ENCODE measurements at places on chromosomes 3 and 15.

DNA sequence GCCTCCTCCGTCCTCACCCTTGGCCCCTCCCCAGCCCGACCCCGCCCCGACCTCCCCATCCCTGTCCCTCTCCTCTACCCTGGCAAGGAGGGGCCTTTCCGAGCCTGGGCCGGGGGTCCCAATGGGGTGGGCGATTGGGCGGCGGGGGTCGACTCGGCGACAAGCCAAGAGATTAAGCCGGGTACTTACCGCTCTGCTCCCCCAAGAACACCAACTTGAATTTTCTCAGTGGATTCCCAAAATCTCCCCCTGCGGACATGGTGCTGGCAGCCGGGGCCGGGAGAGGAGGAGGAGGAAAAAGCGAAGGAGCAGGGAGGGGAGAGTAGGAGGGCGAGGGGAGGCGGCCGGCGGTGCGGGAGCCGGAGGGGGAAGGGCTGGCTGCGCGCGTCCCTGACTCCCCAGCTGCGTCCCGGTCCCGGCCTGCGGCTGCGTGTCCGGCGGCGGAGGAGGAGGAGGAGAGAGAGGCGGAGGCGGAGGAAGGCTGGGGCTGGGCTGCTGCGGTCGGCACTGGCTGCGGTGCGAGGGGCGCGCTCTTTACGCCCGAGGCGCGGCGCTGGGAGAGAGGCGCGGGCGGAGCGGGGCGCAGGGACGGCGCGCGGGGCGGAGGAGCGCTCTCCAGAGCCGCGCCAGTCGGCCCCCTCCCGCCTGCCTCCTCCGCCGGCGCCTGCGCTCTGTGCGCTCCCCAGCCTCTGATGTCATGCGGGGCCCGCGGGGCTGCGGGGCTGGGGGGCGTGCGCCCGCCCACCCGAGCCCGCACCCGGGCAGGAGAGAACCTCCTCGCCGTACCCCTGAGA lies at the start of gene RAB6B:
RAB6B (minus strand) TSS at position 675 of the 794 bp plus-strand sequence; CDS start at position 259, 416 bp downstream.
- DNase-seq = no peak

DNA sequence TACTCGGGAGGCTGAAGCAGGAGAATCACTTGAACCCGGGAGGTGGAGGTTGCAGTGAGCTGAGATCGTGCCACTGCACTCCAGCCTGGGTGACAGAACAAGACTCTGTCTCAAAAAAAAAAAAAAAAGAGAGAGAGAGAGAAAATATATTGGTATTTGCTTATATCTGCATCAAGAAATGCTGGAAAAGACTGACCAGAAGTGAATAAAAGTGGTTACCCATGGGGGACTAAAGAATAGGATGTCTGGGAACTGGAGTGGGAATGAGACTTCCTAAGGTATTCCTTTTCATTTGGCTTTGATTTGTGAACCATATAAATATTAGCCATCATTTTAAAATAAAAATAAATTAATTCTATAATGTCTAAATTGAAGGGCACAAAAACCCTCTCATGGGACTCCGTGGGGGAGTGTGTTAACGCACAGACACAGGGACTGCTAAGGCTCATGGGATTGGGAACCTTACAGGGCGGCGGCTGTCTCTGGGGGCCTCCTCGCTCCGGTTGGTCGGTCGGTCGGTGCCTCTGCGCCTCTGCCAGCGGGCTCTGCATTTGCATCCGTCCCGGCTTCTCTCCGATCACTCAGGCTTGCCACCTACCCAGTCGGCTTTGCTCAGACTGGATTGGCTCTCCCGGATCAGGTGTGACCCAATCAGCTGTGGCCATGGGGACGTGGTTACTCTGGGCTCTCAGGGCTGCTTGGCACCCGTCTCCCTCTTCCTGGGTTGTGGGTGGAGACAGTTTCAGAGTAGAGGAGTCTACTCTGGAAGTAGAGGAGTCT lies 12.7 kb upstream of the TSPAN3 start:
- DNase-seq = peak; percentile 28

GRCh38 chr3:40871394-40871793 lies 327.9 kb upstream of the CTNNB1 start:
- DNase-seq = no peak

DNA sequence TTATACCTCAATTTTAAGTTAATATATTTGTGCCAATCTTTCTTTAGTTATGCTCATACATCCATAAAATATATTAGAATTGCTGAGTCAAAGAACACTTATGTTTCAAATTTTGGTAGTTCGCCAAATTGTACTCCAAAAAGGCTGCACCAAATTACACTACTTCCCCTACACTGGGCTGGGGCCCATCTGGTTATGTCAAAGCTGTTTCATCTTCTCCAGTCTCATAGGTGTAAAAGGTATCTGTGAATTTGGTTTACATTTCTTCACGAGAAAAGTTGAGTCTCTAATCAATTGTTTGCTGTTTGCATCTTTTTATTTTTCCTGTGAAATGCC lies 706 bp downstream of the FSIP1 start:
- DNase-seq = no peak

Measured in activated T-helper 1 cell treated with anti-CD3 and anti-CD28 coated beads, Interleukin-12 subunit alpha, Interleukin-12 subunit beta, Interleukin-2, Interleukin-4 antibody, amounts not matched to agents 30 ng/mL and 10 ng/mL and 1 ng/mL, durations not matched to agents 14 hours and 24 hours and 36 hours (primary cell).